ENCODE measurements at places on chromosomes 6 and 20.

DNA sequence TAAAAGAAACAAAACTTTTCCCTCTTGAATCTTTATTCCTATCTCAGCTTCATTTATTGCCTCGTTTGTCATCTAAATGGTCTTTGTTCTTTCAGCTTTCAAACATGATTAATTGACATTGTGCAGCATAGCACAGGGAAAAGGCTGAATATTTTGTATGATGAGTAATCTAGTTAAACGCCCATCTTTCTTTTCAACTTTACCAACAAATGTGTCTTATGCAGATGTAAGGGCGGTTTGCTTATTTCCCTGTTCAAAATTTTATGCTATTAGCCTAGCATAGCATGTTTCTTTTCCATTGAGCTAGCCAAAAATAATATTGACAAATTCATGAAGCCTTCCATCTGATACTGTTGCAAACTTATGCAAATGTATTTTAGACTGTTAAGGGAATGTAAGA, 176.4 kb upstream of the AKAP12 start:
- no peak for DNase-seq

DNA sequence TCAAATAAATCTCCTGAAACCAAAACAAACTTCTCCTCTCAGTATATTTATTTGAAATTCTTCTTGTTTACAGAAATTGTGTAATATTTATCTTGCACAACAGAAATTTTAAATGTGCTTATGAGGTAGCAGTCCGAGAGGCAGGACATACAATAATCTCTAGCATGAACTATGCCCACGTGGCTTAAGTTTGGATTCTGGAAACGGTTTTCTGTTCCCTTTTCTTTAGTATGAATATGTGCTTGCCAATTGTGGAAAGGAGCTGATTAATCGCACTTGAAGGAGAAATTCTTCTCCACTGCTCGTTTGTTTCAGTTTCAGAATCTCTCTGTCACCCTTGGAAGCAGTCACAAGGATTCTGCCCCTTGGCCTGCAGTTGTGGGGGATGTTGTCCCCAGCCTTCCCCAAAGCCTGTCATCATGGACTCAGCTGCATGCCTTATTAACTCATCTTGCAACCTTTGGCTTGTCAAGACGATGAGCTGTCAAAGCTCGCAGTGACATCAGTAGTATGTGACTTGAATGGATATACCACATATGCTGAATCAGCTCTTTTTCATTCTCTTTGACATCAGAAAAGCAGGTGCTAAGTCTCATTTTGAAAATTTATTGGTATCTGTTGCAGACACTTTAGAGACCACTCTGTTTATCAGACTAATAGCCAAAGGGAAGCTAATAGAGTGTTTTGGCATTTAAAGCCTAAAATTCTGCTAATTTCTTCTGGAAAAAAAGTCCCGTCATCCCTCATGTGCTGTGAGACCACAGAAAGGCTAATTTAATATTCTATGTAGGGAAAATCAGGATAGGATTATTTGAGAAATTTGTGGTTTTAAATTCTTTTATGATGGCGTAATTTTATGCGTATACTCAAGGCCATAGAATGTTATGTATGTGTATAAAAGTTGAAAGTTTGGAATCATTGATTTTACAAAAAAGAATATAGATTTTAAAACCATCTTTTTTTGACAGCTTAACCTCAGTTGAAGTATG, 186.8 kb downstream of the ARID1B start:
- no peak for DNase-seq

GRCh38 chr20:38325905-38326304, 20.4 kb upstream of the LBP start:
- no peak for DNase-seq

GRCh38 chr6:169220068-169220964, 33.3 kb downstream of the THBS2 start:
- no peak for DNase-seq

DNA sequence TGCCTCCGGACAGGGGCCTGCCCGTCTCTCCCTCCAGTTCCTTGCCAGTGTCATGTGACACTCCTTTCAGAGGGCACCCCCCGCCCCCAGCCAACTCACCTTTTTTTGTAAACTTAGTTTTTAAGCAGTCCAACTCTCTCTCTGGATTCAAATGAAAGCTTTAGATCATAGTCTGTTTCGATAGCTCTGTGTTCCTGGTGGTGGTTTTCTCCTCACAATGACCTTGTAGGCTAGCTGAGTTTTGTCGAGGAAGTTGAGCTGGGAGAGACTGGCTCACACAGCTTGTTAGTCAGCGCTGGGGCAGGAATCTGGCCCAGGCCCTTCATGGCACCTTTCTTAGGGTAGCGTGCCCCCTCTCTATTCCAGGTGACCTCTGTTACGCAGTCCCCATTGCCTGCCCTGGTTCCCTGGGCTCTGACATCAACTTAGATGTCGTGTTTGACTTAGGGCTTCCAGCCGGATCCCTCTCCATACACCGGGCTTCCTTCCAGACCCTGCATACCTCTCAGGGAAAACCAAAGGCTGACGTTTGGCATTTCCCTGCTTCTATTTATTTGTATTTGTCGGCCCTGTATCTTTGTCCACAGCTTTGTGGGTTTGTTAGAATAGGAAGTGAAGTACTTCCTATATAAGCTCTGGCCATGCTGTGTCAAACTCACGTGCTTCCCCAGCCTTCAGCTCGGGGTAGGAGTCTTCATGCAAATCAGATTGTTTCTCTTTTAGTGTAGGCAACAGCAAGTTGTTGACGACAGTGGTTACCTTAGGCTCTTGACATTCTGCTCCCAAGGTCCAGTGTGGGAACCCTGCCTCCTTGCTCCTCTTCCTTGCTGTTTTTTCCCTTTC, 12.7 kb downstream of the IGF2R start:
- no peak for DNase-seq

- no peak for DNase-seq
Observed at GRCh38 chr6:71258078-71258866, 30.3 kb upstream of the OGFRL1 start.

- no peak for DNase-seq
Observed at GRCh38 chr20:14193885-14194284, 143.5 kb downstream of the FLRT3 start.

DNA sequence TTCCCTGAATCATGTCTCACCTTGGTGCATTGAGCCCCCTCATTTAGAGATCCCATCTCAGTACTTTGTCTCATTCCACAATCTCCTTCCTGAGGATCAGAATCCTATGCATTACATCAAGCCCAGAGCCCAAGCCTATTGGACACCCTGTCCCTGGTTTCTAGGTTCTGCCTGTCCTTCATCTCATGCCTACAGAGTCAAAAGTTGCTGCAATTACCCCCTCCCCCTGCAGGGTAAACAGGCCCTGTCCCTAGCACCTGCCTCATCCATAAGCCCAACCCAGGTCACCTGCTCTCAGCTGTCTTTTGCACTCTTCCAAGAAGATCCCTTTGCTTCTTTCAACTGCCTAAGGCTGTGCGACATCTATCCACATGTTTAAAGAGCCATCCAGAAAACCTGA, 93.9 kb downstream of the SPTLC3 start:
- no peak for DNase-seq

- DNase-seq, result peak; percentile 47
Observed at GRCh38 chr6:100116411-100117194, 122.6 kb upstream of the MCHR2 start.

All from mesothelial cell of epicardium (in vitro differentiated cells).